Activated CD8-positive, alpha-beta memory T cell treated with anti-CD3 and anti-CD28 coated beads, Interleukin-2, amount 10 ng/mL, durations not matched to agents 7 days and 5 days (primary cell): ENCODE measurements at places on chromosomes 11 and 22. TPM values are rescaled to one million over a fixed set of nuclear protein-coding genes. Genes with fewer than 3 reads are reported as not detected.
A peak's percentile ranks its signal among the peaks of the same experiment; 100 is the strongest.

DNA sequence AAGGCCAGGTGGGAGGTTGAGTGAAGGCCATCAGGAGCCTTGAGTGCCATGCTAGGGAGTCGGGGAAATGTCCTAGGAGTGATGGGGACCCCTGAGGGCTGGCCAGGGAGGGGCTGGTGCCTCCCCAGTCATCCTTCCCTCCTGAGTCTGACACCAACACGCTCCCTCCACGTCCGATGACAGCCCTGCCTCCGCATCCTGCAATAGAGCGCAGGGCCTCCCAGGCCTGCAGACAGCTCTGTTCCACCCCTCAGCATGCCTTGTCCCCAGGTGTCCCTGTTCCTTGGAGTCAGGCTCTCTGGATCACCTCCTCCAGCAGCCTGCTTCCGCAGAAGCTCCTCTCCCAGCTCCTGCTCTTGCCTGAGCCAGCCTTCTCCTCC, 3.1 kb downstream of the RAC2 start:
- peak overlapping the region; percentile 100 for H3K4me3 ChIP-seq
- no peaks in the 10 kb centered on the region for H3K27me3 ChIP-seq
- peaks cover 73% of the 10 kb centered on the region for H3K4me1 ChIP-seq
- peaks cover 72% of the 10 kb centered on the region for H3K36me3 ChIP-seq
- no peak for DNase-seq

DNA sequence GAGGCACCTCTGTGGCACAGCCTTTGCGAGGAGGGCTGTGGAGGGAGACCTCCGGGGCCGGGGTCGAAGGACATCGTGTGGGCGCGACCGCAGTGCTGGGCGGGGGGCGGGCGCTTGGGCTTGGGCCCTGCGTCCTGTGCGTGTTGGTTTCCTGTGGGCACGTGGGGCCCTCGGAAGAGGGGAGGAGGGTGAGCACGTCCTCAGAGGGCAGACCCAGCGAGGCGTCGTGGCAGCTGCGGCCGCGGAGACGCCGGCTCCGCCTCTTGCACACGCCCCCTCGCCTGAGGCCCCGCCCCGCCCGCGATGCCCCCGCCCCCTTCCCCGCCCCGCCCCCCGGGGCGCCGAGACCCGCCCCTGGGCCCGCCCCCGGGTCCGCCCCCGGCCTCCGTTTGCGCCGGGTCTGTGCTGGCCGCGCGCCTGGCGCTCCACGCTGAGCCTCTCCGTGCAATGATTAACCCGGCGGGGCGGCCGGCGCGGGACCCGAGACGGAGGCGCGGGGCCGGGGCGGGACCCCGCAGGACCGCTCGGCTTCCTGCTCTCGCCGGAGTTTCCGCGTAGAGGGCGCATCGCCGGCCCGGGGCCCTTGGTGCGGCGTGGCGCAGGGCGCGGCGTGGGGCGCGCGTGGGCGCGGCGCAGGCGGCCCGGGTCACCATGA, at the start of gene PRR5:
Gene PRR5 (plus strand): TSS at position 381 of the 655 bp plus-strand sequence. CDS start 271 bp downstream, at position 652.
- peaks cover 3% of the 10 kb centered on the region for H3K36me3 ChIP-seq
- peak within 1 kb of the TSS; percentile 76 for H3K27ac ChIP-seq
- H3K4me3 ChIP-seq = peak within 1 kb of the TSS; percentile 58
- DNase-seq = peak; percentile 92
- H3K27me3 ChIP-seq = no peaks in the 10 kb centered on the region

Gene SH3BP1
- total RNA-seq = 275 TPM

- H3K4me3 ChIP-seq = no peak overlapping the region
- H3K27ac ChIP-seq = no peak overlapping the region
- no peak for DNase-seq
- H3K36me3 ChIP-seq = no peaks in the 10 kb centered on the region
- peaks cover 17% of the 10 kb centered on the region for H3K27me3 ChIP-seq
These were observed 10.9 kb downstream of the PAMR1 start for GRCh38 chr11:35514481-35514880.

- no peaks in the 10 kb centered on the region for H3K27me3 ChIP-seq
- H3K27ac ChIP-seq = no peak overlapping the region
- DNase-seq = no peak
These were observed 52.4 kb downstream of the MIAT start for GRCh38 chr22:26709617-26710390.

DNA sequence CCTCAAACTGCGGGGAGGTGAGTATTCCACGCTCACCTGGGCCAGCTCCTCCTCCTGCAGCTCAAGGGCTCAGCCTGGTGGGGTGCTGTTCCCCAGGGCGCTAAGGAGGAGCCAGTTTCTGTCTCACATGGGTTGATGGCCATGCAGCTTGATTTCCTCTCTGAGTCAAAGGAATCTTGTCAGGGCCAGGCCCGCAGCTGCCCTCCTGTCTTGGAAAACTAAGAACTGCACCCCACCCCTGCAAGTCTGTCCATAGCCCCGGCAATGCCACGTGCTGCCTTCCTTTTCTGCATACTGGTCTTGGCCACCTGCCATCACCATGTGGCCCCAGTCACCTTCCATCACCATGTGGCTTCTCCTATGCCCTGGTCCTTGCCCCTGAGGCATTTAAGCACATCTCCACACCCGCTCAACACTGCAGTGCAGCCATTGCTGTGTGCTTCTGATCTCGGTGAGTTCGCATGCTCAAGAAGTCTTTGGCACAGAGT, 35.2 kb upstream of the CLDN5 start:
- no peaks in the 10 kb centered on the region for H3K36me3 ChIP-seq
- no peak for DNase-seq
- H3K27me3 ChIP-seq = peaks cover 5% of the 10 kb centered on the region
- H3K4me3 ChIP-seq = no peak overlapping the region
- no peaks in the 10 kb centered on the region for H3K4me1 ChIP-seq

GRCh38 chr22:38631724-38632123, 24.5 kb downstream of the FAM227A start:
- peak; percentile 64 for DNase-seq
- H3K4me3 ChIP-seq = peak overlapping the region; percentile 35
- H3K27me3 ChIP-seq = no peaks in the 10 kb centered on the region
- H3K27ac ChIP-seq = peak overlapping the region; percentile 52
- H3K4me1 ChIP-seq = peaks cover 15% of the 10 kb centered on the region
- no peaks in the 10 kb centered on the region for H3K36me3 ChIP-seq

Gene OR4C6
- not detected for total RNA-seq

DNA sequence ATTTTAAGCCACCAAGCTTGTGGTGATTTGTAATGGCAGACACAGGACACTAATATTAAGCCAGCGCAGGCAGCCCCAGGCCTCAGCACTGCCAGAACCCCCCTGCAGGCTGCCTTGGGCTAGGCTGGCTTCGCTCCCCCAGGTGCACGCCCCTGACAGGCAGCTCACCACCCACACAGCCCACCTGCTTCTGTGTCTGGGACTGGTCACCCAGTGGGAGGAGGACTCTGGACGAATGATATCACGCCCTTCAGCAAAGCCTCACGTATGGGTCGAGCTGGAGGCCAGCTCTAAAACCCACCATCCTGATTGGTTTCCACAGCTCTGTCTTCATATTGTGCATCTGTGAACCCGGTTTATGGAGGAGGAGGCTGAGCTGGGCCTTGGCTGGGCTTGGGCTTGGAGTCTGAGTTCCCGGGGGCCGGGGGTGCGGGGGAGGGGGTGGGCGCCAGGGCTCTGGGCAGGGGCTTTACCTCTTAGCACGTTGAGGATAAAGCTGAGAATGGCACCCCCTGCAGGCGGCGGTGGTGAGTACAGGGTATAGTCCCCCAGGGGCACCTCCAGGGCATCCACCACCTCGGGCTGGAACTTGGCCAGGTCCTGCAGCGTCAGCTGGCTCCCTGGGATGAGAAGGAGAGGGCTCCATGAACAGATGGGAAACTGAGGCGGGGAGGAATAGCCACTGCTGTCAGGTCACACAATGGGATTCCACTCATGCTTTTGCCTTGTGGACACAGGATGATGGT, 13.8 kb downstream of the GGT5 start:
- H3K4me1 ChIP-seq = peaks cover 3% of the 10 kb centered on the region
- H3K4me3 ChIP-seq = no peak overlapping the region
- DNase-seq = peak; percentile 74
- no peak overlapping the region for H3K27ac ChIP-seq

GRCh38 chr11:129895126-129896041, at the start of gene NFRKB:
Gene NFRKB, minus strand, starts transcription at chr11:129895578. Its CDS starts 2,729 bp downstream, at chr11:129892849.
- peaks cover 6% of the 10 kb centered on the region for H3K27me3 ChIP-seq
- H3K4me1 ChIP-seq = peaks cover 29% of the 10 kb centered on the region
- H3K4me3 ChIP-seq = peak within 1 kb of the TSS; percentile 83
- peak; percentile 88 for DNase-seq
- H3K27ac ChIP-seq = peak within 1 kb of the TSS; percentile 85
- peaks cover 20% of the 10 kb centered on the region for H3K36me3 ChIP-seq

Gene INS
- not detected for total RNA-seq

DNA sequence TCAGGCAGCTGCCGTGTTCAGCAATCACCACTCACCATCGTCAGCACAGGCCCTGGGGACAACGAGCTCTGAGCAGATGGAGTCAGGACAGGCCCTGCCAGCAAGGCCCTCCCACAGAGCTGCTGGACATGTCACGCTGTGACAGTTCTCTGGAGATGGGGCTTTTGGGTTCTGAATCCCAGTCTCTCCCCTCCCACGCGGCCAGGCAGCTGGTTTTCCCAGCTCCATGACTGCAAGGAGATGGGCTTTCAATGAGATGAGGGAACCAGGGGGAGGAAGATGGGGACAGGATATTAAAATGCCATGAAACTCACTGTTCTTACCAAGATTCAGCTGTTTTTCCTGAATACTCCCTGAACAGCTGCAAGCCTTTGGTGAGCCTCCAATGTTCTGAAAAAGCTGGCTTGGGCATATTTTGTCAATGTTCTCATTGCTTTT, 305.9 kb downstream of the BRD1 start:
- no peak overlapping the region for H3K4me3 ChIP-seq
- no peak overlapping the region for H3K27ac ChIP-seq
- H3K27me3 ChIP-seq = no peaks in the 10 kb centered on the region
- no peaks in the 10 kb centered on the region for H3K36me3 ChIP-seq
- DNase-seq = no peak

- no peak overlapping the region for H3K27ac ChIP-seq
- peaks cover 3% of the 10 kb centered on the region for H3K4me1 ChIP-seq
- no peaks in the 10 kb centered on the region for H3K36me3 ChIP-seq
- DNase-seq = no peak
- H3K27me3 ChIP-seq = no peaks in the 10 kb centered on the region
These were observed 5.1 kb upstream of the BAIAP2L2 start for GRCh38 chr22:38115423-38116205.

Gene C11orf86
- not detected for total RNA-seq

DNA sequence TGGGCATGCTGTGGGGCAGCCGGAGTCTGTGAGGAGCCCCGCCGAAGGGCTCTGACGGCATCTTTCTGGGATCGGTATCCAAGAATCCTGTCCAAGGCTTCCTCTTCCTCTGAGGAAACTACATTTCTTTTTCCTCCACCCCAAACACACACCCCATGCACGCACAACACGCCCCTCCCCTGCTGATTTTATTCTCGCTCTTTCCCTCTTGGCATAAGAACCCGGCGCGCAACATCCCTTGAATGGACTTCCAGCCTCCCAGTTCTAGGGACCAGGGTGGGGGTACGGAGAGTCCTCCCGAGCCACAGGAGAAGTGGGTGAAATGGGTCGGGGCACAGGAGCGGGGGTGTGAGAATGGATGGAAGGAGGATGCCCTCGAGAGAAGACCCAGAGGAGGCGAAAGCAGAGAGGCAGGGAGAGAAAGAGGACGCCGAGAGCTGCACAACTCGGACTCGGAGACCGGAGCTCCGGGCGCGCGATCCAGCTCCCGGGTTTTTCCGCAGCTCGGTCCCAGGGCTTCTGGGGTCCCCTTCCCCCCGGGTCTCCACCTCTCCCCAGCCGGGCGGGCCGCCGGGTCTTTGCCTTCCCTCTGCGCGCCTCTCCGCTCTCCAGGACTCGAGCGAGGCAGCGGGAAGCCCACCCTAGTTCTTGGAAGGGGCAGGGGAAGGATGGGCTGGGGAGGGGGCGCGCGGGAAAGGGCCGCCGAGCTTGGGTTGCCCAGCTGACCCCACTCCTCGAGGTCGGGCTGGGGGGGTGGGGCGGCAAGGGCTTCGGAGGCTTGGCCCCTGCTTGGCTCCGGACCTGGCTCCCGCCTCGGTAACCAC, 1.5 kb upstream of the LARGE1 start:
- no peak for DNase-seq
- peak overlapping the region; percentile 47 for H3K4me3 ChIP-seq
- peaks cover 53% of the 10 kb centered on the region for H3K27me3 ChIP-seq
- H3K36me3 ChIP-seq = peaks cover 2% of the 10 kb centered on the region
- no peak overlapping the region for H3K27ac ChIP-seq
